ENCODE measurements at places on chromosomes 16 and 17.

GRCh38 chr17:13508896-13509295 lies 92.8 kb downstream of the HS3ST3A1 start:
- DNase-seq, result no peak

DNA sequence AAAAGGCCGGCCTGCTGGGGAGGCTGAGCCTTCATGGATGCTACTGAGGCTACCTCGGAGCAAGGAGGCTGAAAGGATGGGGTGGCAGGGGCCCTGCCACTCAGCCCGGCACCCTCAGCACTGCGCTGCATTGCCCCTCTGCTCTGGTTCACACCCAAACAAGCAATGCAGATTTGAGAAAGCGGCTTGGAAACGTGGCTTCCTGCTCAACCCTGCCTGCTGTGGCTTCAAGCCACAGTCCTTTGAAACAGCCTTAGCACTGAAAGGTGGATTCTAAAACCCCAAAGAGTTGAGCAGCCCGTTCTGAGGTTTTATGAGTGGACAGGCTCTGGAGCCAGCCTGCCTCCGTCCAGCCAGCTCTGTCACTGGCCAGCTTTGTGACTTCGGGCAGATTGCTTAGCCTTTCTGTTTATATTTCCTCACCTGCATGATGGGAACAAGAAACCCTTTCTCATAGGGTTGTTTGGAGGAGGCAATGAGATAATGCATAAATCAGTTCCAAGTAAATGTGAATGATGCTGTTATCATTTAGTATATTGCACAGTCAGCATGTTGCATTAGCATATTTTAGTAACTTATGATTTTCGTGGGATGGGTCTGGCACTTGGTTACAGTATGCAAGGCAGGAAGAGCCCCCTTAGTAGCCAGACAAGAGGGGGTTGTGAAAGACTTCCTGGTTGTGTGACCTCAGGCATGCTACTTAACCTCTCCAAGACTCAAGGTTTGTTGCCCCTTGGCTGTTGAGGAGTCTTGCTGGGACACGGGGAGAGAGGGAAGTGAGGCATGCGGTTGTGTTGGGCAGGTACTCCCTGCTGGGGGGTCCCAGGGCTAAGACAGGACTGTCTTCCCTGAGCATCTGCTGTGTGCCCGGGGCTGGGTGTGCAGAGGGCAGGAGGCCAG lies 23.6 kb downstream of the CRISPLD2 start:
- DNase-seq, result no peak

DNA sequence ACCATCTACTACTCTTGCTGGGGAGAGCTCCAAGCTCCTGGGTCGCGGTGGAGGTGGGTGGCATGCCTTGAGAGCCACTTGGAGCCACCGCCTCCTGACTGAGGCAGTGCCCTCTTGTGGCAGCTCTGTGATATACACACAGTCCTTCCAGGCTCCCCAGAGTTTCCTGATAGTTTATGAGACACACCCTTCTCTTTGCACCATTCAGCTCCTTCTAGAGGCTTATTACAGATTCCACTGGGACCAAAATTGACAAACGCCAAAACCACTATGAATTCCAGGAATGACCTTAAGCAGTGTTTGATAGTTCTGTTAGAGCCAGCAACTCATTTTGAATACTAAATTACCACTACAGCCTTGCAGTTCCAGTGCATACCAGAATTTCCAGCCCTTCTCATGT lies 170.1 kb upstream of the CDH13 start:
- DNase-seq, result peak; percentile 10

DNA sequence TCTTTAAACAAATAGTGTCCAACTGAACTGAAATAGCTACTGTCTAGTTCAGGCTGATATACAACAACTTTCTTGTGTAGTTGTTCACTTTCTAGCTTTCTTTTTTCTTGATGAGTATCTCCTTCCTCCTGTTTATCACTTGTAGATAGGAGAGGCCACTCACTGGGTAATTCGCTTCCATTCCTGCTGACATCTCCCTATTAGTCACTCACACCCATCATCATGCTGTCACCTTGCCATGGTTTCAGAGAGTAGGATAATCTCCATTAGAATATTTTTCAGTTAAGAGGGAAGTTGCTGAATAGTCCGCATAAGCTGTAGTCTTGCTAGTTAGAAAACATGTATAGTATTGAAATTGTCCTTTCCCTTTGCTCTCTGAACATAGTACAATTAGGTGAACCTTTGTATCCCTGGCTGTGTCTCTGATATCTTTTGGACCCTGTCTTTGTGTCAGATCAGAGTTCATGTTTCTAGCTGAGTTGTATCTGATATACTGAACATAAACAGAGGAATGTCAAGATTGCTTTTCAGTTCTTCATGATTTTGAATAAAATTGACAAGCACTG lies 64.4 kb upstream of the RASL10B start:
- no peak for DNase-seq

- DNase-seq, result no peak
These were observed 15.3 kb downstream of the TMEM98 start for GRCh38 chr17:32943206-32943605.

- DNase-seq, result no peak
These were observed 25.6 kb downstream of the MSI2 start for GRCh38 chr17:57281887-57282286.

- peak; percentile 68 for DNase-seq
These were observed 86.1 kb downstream of the ZDHHC7 start for GRCh38 chr16:84925092-84925772.

GRCh38 chr16:22052980-22053379 lies 39.4 kb upstream of the VWA3A start:
- DNase-seq, result no peak

DNA sequence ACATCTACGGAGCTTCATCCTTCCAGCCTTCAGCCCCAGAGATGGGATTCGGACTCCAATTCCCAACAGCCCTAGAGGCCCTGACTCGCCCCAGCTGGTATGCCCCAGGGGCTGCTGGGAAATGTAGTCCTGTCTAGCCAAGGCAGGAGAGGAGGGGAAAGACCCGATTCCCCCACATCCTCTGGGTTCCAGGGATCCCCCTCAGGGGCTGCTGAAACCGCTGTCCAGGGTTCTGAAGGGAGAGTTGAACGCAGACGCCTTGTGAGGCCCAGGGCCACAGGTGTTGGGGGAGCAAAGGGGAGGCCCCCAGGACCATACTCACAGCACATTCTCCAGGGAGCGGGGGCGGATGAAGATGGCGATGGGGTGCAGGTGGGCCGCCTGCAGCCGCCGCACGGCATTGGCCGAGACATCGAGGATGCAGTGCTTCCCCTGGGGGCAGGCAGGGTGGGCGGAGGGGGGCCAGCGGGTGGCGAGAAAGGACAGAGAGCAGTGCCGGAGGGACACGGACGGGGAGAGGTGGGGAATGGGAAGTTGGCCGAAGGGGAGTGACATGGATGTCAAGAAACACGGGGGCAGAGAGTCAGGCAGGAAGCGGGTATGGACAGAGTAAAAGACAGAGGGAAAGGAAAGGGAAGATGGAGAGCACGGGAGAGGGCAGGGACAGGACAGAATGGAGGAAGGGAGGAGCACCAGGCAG lies 12.6 kb upstream of the ASGR1 start:
- DNase-seq, result no peak

GRCh38 chr16:4690946-4691665 lies 2.3 kb upstream of the NUDT16L1 start:
- DNase-seq, result no peak

- no peak for DNase-seq
These were observed 92.4 kb downstream of the YPEL2 start for GRCh38 chr17:59423903-59424302.

GRCh38 chr17:83170571-83171260 lies 91.3 kb downstream of the METRNL start:
- no peak for DNase-seq

GRCh38 chr16:59238246-59238645 lies 504.1 kb upstream of the GOT2 start:
- DNase-seq, result no peak

GRCh38 chr17:80460429-80460834 lies 16.0 kb downstream of the NPTX1 start:
- no peak for DNase-seq

DNA sequence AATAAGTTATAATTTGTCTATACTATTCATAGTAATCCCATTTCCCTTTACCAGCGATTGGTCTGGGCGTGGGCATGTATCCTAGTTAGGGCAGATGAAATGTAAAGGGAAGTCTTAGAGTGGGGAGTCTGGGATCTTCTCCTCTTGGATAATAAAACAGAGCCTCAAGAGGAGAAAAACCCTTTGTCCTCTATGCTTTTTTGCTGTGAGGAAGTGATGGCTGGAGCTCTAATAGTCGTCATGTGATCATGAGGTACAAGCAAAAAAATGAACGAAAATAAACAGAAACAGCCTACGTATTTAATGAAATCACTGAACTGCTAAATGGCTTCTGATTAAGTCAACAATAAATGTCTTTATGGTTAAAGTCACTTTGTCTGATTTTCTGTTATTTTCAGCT lies 26.8 kb downstream of the EFCAB5 start:
- no peak for DNase-seq

GRCh38 chr17:42017866-42018200 lies 594 bp upstream of the DNAJC7 start:
- DNase-seq, result no peak

GRCh38 chr17:12983991-12984884 lies 33.6 kb downstream of the ELAC2 start:
- DNase-seq, result no peak

DNA sequence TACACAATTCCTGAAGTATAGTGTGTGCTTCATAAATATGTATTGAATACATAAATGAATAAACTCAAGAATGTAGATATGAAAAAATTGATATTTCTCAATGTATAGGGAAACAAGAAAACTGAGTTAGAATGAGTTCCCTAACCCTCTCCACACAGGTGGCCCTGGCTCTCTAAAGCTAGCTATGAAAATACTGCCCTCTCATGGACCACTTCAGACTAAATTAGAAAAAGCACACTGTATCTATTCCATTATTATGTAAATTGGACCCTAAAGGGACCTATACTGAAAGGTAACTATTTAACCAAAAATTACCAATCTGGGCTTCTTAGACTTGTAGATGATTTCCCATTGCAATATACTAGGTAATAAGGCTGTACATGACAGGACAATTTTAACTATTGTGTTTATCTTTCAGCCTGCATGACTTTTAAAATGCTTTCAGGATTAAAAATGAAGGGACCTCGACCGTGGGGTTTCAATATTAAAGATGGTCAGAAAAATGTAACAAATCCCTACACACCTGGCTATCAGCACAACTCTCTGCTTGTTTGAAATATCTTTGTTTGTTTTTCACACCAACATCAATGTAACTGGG lies 672.5 kb upstream of the KIF2B start:
- DNase-seq, result no peak

DNA sequence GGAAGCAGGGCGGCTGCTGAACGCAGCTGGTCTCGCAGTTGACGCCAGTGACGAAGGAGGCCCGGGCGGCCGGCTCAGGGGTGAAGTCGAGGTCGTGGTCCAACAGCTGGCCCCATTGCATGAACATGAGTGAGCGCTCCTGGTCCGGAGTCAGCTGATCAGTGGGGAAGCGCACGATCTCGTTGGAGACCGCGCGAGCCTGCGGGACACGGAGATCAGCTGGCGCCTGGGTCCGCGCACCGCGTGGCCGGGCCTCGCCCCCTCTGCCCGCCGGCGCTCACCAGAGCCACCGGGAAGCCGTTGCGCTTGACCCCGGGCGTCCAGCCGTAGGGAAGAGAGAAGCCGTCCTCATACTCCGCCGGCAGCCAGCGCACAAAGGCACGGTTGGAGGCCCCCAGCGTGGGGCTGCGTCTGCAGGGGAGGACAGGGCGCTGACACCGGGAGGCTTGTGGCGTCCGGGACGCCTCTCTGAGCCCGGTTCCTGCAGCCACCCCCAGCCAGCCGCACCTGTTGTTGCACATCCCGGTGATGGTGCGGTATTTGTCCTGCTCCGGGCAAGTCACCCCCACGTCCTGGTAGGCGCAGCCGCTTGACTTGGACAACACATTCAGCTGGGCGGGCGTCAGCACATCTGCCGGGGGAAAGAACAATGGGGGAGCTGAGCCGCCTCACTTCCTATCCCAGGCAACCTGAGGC lies 1.6 kb downstream of the MPO start:
- DNase-seq, result no peak

DNA sequence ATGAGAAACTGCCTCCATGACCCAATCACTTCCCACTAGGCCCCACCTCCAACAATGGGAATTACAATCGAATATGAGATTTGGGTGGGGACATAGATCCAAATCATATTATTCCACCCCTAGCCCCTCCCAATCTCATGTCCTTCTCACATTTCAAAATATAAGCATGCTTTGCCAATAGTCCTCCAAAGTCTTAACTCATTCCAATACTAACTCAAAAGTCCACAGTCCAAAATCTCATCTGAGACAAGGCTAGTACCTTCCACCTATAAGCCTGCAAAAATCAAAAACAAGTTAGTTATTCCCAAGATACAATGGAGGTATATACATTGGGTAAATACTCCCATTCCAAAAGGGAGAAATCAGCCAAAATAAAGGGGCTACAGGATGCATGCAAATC lies 12.9 kb downstream of the CLEC10A start:
- no peak for DNase-seq

DNA sequence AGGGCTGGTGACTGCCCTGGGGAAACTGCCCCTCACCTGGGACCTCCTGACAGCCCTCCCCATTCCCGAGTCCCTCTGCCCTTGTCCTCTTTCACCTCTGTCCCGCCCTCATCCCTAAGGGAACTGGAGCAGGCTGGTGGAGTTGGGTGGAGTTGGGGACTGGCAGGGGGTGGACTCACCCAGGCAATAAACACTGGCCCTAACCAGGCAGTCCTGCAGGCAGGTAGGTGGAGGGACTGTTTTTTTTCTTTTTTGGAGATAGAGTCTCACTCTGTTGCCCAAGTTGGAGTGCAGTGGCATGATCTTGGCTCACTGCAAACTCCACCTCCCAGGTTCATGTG lies 11.7 kb downstream of the GCGR start:
- no peak for DNase-seq

DNA sequence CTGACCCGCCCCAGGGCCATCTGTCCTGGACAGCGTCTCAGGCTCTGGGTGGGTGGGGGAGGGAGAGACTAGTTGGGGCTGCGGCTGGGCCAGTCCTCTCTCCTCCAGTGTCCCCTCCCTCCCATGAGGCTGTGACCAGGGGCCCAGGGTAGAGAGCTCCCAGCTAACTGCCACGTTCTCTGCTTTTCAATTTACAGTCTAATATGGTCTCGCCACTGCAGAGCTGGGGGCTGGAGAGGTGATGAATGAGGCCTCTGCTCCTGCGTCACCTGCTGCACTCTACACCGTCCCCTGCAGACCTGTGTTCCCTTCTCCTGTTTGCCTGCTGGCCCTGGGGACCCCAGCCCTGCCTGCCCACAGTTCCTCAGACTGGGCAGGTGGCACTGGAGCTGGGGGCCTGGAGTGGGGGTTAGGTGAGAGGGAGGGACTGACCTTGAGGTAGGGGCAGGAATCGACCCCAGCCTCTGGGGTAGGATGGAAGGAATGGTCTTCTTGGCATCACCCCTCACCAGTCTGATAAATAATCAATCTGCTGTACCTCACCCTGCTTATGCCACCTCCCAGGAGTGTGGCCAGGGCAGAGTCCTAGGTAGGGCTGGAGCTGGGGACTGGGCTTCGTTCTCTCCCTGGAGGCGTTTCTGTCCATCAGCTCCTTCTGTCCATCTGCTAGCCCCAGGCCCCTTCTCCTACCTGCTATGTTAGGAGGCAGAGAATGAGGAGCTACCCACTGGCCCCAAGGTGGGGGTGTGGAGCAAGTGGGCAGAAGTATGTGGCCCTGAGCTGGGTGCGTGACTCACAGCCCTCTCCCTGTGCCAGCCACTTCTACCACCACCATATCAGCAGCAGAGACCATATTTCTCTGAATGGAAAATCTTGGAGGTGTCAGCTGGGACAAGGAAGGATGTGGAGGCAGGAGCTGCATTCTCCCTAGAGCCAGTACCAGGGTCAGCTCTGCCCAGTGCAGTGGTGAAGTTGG lies 12.9 kb downstream of the SEZ6 start:
- DNase-seq, result no peak
